ENCODE measurements at places on chromosomes 4 and X. TPM values are rescaled to one million over a fixed set of nuclear protein-coding genes. Genes with fewer than 3 reads are reported as not detected.

Gene ZNF711
- total RNA-seq: 9.9 TPM

GRCh38 chr4:111546881-111547280 is 598.4 kb upstream of the FAM241A start:
- no peak for DNase-seq

Gene TNIP2
- total RNA-seq: 76.8 TPM

DNA sequence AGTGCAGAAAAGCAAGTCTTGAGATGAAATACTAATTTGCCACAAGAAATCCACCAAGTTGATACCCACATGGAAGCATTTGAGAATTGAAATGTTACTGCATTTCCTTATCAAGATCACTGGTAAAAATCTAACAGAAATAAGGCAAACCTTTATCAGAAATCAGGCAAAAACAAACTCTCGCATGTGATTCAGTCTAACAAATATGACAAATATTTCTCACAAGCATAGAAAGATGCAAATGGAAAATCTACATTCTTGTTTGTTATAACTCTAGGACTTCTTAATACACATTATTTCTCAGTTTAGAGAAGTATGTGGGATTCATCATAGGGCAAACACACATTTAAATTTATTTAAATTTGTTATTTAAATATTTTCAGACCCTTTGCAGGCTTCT is 52.9 kb downstream of the TXK start:
- DNase-seq: no peak

Gene GAB3
- total RNA-seq: 0.82 TPM

DNA sequence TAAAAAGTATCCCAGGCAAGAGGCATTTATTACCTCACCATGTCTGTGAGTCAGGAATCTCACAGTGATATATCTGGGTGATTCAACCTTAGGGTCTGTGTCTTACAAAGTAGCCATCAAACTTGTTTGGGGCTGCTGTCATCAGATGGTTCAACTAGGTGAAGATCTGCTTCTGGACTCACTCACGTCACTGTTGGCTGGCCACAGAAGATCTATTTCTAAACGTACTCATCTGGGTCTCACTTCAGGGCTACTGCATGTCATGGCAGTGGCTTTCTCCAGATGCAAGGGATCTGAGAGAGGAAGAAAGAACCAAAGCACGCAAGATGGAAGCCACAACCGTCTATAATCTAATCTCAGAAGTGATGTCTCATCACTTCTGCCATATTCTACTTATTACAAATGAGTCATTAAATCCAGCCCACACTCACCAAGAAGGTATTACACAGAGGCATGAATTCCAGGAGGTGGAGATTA is 267.8 kb upstream of the ANKRD50 start:
- peak; percentile 10 for DNase-seq
